Thymus (tissue), 14 donors: ENCODE measurements at places on chromosomes 16 and 17. TPM values are rescaled to one million over a fixed set of nuclear protein-coding genes. Genes with fewer than 3 reads are reported as not detected.

GRCh38 chr16:73403291-73403690, 355.4 kb upstream of the ZFHX3 start:
- H3K4me3 ChIP-seq = no peak overlapping the region
- H3K27me3 ChIP-seq = no peaks in the 10 kb centered on the region
- H3K36me3 ChIP-seq = no peaks in the 10 kb centered on the region
- DNase-seq = no peak

GRCh38 chr17:46874906-46875305, 23.5 kb downstream of the WNT9B start:
- H3K27me3 ChIP-seq = no peaks in the 10 kb centered on the region
- H3K4me3 ChIP-seq = no peak overlapping the region
- no peak for DNase-seq
- H3K27ac ChIP-seq = no peak overlapping the region

- peaks cover under 1% of the 10 kb centered on the region for H3K27me3 ChIP-seq
- no peak for DNase-seq
- no peaks in the 10 kb centered on the region for H3K4me1 ChIP-seq
- no peak overlapping the region for H3K4me3 ChIP-seq
- no peaks in the 10 kb centered on the region for H3K36me3 ChIP-seq
Observed at GRCh38 chr17:79985943-79986391, 49.7 kb downstream of the TBC1D16 start.

DNA sequence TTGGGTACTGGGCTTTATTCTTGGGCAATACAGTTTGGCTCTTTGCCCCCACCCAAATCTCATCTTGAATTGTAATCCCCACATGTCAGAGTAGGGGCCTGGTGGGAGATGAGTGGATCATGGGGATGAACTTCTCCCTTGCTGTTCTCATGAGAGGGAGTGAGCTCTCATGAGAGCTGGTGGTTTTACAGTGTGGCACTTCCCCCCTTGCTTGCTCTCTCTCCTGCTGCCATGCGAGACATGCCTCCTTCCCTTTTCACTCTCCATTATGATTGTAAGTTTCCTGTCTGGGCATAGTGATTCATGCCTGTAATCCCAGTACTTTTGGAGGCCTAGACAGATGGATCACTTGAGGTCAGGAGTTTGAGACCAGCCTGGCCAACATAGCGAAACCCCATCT, 18.1 kb upstream of the CNEP1R1 start:
- no peak overlapping the region for H3K4me3 ChIP-seq
- no peak overlapping the region for H3K27ac ChIP-seq
- no peaks in the 10 kb centered on the region for H3K27me3 ChIP-seq
- H3K4me1 ChIP-seq = no peaks in the 10 kb centered on the region
- no peaks in the 10 kb centered on the region for H3K36me3 ChIP-seq
- DNase-seq = no peak

DNA sequence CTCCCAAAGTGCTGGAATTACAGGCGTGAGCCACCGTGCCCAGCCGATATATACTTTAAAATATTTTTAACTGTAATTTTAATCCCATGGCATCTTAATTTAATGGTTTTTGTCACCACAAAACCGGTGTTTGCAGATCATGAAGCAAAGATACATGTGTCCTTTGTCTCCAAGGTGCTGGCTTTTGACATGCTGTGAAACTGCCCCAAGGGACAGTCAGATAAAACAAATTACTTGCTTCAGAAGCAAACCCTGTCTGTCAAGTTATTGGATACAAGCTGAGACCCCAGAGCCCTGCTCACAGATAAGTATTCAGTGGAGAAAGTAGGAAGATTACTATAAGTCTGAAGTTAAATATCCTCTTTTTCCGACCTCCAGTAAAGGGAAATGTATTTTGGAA, 39.8 kb downstream of the ARL4D start:
- no peaks in the 10 kb centered on the region for H3K36me3 ChIP-seq
- H3K27me3 ChIP-seq = no peaks in the 10 kb centered on the region
- peaks cover 2% of the 10 kb centered on the region for H3K4me1 ChIP-seq
- H3K27ac ChIP-seq = no peak overlapping the region
- no peak for DNase-seq

DNA sequence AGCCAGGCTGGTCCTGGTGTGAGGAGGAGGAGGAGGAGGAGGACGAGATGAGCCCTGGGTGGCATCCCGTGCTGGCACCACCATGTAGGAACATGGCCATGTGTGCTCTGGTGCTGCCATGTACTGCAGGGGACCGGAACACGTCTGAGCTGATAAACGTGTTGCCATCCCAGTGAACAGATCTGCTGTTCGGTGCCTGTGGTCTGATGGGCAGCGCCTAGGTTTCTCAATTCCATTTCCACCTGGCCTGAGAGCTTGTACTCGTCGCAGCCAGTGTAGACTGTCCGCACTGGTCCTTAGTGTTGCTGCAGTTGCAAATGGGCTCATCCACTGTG, 28.4 kb upstream of the FOXK2 start:
- no peaks in the 10 kb centered on the region for H3K27me3 ChIP-seq
- H3K4me3 ChIP-seq = no peak overlapping the region
- peaks cover 8% of the 10 kb centered on the region for H3K4me1 ChIP-seq
- no peak for DNase-seq
- peaks cover 28% of the 10 kb centered on the region for H3K36me3 ChIP-seq

FBXL16 gene
- total RNA-seq = 0.76 TPM

KRT40 gene
- total RNA-seq = 0.09 TPM
